Left cardiac atrium (tissue), 4 donors: ENCODE measurements at places on chromosomes 11 and 22. TPM values are rescaled to one million over a fixed set of nuclear protein-coding genes. Genes with fewer than 3 reads are reported as not detected.

- no peak for DNase-seq
These were observed 26.0 kb downstream of the PTPN5 start for GRCh38 chr11:18765554-18765953.

- no peak for DNase-seq
These were observed 24.6 kb downstream of the APIP start for GRCh38 chr11:34891611-34892010.

- DNase-seq: peak; percentile 92
These were observed 638 bp upstream of the PITPNM1 start for GRCh38 chr11:67505605-67506396.

DNA sequence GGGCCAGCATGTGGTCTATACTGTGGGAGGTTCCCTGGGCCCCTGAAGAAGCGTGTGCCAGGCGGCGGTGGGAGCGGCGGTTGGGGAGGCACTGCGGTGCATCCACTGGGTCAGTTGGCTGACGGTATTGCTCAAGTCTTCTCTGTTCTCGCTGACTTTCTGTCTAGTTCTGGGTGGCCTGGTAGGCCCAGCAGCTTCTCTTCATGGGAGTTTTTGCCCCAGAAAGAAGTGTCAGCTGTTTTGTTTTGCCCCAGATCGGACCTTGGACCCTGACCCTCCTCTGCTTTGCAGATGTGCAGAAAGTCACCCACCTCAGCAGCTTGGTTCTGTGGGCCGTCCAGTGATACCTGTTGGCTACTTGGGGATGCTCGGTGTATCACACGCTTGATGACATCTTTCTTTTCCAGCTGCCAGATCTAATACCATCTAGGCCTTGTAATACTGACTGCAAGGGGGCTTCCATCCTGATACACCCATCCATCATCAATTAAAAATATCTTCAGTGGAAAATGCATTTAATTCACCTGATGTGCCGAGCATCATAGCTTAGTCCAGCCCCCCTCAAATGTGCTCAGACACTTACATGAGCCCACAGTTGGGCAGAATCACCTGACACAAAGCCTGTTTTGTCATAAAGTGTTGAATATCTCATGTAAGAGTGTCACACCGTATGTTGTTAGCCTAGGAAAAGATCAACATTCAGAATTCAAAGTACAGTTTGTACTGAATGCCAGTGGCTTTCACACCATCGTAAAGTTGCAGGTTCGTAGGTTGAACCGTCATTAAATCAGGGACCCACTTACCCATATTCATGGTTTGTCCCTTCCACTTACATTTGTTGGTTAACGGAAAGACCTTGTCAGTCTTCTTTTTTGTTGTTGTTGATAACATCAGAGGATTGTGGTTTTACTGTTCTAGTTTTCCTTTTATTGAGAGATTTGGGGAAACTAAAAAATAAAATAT is 13.9 kb downstream of the ZBED4 start:
- no peak for DNase-seq

DNA sequence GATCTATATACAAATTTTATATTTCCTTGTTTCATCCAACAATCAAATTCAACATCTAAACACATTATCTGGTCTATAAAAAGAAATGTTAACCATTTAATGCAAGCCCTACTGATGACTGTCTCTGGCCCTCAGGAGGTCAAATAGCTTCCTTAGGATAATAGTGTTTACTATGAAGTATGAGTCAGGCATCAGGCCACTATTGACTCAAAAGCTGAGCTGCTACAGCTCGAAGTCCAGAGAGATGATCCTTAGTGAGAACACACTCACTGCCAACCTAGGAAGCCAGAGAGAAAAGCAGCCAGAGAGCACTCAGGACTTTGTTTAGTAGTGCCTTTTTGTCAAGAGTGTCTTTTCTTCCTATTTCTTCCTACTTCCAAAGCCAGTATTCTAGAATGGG is 171.8 kb downstream of the SOX6 start:
- DNase-seq: no peak

The NEU3 gene
- total RNA-seq: 6.6 TPM

The SCUBE2 gene
- total RNA-seq: 2.0 TPM

The UPK3A gene
- total RNA-seq: 0.29 TPM
